Stimulated activated CD8-positive, alpha-beta memory T cell treated with anti-CD3 and anti-CD28 coated beads, Interleukin-2, amount 100 ng/mL, for 48 hours (primary cell): ENCODE measurements at places on chromosomes 2 and 18.

- no peak for DNase-seq
Measured at GRCh38 chr2:105800953-105801635, 56.4 kb downstream of the NCK2 start.

DNA sequence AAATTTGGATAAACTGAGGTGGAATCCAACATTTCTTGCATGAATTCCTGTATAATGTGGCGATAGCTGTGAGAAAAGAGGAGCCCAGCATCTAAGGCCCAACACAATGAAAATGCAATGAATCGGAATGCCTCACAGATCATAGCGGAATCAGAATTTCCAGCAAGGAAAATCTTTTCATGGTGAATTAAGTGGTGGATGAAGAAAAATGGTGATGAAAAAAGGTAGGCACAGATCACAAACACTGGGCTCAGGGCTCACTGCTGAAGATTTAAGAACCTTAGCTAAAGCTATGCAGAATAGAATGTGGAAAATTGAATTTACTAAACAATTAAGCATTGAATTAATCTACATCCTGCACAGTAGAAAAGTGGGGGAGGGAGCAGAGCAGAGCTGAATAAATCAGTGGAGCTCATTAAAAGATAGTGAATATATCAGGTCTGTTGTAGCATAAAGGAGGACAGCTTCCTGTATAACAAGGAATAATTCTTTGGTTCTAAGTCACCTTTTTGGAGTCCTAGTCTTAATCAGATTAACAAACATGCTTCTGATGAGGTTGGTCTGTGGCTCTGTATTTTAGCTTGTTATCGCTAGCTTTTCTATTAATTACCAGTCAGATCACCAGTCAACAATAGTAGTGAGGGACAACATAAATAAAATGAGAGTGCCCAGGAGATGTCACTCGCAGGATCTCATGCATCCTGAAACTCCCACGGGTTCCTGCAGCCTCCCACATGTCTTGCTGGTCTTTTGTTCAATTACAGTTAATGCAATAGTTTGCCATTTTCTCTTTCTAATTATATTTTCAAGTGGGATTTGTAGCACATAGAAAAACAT, 27.0 kb downstream of the MEIS1 start:
- no peak for DNase-seq

DNA sequence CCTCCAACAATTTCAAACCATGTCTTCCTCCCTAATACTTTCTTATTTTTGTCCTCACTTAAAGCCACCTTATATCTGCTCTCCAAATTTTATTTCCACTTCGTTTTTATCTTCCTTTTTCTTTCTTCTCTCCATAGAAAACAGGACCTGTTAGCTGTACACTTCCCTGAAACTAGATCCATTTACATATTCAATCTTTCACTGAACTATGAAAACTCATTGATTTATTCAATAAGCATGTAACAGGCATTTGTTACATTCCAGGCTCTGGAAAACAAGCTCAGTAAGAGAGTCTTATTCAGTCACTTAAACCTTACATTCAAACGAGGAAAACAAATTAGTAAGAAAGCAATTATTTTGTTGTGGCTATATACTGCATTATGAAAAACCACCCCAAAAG, 1225.3 kb downstream of the SUCLG1 start:
- no peak for DNase-seq

DNA sequence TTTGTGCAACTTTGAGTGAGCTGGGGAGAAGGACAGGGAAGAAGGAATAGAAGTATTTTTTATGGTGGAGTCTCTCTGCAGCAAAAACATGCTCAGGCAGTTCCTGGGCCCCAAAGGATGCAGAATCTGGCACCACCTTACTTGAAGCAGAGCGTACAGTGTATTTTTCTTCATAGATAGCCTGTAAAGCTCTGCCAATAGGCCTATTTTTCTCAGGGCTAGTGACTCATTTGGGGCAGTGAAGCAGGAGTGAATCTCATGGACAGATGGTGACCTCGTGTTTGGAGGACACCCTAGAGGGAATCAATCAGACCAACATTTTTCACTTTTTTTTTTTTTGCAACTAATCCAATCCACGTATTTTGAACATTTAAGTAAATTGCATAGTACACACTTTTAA, 268.1 kb upstream of the CXCR4 start:
- DNase-seq: no peak

GRCh38 chr18:52409727-52410126, 69.7 kb downstream of the DCC start:
- no peak for DNase-seq

DNA sequence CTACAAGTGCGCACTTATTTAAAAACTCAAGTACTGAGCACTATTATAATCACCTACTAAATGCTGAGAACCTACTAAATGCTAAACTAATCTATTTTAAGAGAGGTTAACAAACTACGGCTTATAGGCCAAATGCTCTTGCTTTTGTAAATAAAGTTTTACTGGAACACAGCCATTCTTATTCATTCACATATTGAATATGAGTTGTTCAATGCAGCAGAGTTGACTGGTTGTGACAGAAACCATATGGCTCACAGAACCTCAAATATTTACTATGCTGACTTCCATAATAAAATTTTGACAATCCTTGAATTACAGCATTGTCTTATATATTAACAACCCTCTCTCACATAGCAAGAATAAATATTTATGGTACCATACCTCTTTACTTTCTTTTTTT, 103.2 kb downstream of the ZNF521 start:
- DNase-seq: no peak

- no peak for DNase-seq
Measured at GRCh38 chr2:58110765-58111164, 64.2 kb downstream of the VRK2 start.
